ENCODE measurements at places on chromosomes 5 and 9.

DNA sequence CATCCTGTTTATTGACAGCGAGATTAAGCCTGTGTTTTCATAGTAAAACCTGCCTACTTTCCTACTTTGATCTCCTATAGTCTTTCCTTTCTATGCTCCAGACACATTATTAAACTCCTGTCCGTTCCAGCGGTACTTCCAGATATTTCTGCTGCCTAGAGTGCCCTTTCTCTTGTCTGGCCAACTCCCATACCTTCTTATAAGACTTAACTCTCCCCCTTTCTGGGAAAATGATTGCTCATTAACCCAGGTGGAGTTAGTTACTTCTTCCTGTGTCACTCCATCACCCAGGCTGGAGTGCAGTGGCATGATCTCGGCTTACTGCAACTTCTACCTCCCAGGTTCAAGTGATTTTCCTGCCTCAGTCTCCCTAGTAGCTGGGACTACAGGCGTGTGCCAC is 33.1 kb downstream of the KDM4C start:
- DNase-seq: no peak

DNA sequence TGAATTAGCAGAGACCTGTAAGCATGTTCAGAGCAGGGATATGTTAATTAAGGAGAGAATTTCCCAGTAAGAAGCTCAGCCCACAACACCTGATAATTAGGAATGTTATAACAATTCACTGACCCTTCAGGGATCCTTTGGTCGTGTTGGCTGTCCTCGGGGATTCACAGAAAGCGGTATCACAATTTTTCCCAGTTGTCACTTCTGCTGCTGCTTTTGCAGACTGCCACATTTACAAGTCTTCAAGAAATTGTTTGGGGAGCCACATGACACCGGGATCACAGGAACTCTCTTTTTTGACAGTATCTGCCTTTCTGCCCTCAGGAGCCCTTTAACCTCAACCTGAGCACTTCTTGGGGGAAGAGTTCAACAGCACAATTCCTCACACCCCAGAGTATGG is 265.5 kb downstream of the GLIS3 start:
- DNase-seq: no peak

DNA sequence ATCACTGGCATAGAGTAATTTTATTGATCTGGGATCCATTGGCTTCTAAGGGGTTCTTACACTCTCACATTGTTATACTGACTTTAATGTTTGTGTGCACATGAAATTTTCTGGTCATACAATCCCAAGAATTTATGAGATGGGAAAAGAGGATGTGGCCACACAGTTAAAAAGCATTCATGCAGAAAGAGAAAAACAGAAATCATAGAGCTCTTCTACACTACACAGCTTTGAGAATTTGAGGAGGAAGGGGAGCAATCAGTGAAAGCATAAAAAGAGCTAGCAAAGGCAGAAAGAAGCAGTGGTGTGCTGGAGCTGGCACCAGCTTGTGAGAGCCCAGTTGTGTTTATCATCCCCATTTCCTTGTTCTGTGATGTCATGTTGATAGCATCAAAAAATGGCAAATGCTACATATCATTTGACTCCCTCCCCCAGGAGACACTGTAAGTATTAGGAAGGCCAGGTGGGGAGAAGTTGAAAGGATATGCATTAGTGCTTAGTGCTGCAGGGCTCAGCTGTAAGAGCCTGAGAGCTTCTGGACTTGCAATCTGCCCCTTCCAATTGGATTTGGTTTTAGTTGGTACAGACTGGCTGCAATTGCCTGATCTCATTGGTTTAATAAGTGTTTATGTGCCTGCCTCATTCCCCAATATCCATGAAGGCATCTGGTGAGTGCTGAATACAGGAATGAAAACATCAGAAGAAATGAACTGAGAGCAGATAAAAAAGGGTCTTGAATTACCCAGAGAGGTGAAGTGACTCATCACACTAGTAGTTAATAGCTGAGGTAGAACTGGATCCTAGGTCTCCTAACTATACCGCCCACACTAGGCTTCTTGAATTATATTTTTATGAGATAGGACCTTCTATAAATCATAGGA is 30.9 kb downstream of the RHOBTB3 start:
- DNase-seq: no peak

GRCh38 chr5:153399595-153399994 is 90.9 kb upstream of the GRIA1 start:
- no peak for DNase-seq

DNA sequence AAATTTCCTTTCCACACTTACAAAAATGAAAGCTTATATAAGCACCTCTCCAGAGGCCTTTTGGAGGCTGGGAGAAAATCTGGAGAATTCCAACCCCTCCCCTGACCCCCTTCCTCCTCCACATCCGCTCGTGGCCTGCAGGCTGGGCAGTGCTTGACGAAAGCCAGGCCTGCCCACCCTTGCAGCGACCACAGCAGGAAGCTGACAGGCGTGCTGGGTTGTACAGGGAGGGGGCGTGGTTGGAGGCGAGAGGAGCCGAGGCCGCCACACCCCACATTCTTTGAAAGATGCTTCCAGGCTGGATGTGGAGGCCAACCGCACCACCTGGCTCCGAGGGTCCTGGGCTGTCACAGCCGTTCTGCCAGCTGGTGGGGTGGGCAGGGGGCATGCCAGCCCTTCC is 47.8 kb upstream of the IER5L start:
- DNase-seq: peak; percentile 67

- DNase-seq: no peak
Measured at GRCh38 chr9:13963005-13963653, 350.8 kb downstream of the NFIB start.

- DNase-seq: no peak
Measured at GRCh38 chr5:169423580-169424278, 122.8 kb upstream of the SLIT3 start.

DNA sequence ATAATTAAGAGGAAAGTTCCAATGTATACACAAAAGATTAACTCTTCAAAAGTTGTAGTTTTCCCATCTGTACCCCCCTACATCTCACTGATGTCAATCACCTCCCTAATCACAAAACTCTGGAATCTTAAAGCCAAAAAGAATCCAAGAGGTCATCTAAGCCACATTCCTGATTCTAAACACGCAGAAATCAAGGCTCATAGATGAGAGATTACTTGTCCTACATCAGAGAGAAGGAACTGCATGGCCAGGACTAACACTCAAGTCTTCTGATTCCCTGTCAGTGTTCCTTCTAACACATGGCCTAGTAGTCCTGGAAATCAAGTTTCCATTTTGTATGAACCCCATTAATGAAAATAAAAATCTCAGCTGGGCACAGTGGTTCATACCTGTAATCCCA is 58.7 kb downstream of the MAPKAP1 start:
- no peak for DNase-seq

- DNase-seq: no peak
Measured at GRCh38 chr9:129581505-129582189, 39.3 kb downstream of the C9orf50 start.

- DNase-seq: no peak
Measured at GRCh38 chr5:14036947-14037346, 92.5 kb upstream of the DNAH5 start.

GRCh38 chr9:134619448-134619982 is 22.1 kb upstream of the COL5A1 start:
- no peak for DNase-seq

DNA sequence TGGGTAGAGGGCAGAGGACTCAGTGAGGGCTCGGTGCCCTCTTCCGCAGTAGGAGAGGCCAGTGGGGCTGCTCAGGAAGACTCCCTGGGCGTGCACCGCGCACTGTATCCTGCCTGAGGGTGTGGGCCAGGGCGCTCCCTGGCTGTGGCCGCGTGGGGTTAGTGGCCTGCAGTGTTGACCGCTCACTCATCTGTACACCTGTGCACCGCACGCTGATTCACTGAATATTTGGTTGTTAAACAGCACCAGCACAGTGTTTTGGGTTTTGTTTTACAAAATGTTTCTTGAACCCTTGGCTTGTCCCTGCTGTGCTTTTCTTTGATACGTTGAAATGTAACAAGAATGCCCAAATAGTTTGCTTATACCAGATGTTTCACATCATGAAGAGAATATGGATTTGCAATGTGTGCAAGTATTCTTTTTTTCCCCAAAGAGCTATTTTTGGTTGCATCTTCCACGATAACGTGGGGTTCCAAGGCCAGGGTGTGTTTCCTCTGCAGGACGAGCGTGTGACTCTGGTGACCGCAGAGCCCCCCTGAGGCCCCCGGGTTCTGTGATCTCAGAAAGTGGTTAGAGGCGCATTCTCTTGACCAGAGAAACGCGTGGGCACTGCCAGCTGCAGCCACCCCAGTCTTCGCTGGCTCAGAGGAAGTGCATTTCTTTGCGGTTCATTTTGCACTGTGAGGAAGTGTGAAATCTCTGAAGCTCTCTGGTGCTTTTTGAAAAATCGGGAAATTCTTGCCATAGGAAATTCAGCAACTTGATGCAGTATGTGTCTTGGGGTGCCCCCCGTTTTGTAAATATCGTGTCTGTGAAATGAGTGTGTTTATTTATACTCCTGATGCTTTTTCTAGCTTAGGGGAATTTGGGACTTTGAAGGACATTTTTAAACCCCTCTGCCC is 46.9 kb downstream of the AHRR start:
- peak; percentile 56 for DNase-seq

DNA sequence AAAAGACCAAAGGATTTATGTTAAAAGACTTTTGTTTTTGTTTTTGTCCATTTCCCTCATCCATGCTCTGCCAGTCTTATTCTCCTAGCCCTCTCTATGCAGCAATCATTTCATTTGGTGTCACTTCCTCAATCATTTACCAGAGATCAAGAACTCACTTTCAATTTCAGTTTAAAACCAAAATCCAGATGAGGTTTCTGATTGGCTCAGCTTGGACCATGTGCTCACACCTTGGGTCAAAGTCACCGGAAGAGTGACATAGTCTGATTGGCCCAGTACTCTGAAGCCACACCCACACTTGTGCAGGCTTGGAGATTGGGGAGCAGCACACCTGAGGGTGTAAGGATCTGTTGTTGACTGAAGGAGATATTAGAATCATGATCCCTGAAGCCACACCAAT is 79.6 kb downstream of the TLR4 start:
- DNase-seq: peak; percentile 24

DNA sequence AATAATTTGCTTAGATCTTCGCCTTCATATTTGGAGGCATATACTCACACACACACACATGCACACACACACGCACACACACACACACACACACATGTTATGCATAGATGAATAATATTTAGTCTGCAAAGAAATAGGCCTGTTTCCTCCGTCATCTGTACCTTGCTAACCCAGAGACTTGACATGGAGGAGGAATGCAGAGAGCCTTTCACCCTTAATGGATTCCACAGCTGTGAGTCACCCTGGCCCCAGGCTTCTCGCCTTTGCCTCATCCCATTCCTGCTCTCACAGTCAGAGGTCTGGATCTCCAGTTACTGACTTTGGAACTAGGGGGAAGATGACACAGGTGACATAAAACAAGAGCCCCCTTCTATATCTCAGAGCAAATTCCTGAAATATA is 29.7 kb downstream of the ZNF462 start:
- no peak for DNase-seq

DNA sequence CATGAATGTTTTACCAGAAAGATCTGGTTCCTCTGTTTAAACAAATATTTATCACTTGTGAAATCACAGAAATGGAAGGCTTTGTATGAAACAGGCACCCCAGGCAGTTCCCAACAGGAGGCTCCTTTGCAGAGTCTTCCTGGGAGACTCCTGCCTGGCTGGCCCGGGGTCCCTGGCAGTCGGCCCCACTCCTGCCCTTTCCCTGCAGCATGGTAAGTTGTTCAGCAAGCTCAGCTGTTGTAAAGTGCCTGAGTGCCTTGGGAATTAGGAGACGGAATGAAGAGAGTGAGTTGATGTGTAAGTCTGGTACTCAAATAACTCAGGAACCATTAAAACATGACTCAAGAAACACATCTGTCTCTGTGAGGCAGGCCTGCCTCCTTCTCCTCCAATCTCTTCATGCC is 17.5 kb upstream of the LHFPL2 start:
- no peak for DNase-seq

DNA sequence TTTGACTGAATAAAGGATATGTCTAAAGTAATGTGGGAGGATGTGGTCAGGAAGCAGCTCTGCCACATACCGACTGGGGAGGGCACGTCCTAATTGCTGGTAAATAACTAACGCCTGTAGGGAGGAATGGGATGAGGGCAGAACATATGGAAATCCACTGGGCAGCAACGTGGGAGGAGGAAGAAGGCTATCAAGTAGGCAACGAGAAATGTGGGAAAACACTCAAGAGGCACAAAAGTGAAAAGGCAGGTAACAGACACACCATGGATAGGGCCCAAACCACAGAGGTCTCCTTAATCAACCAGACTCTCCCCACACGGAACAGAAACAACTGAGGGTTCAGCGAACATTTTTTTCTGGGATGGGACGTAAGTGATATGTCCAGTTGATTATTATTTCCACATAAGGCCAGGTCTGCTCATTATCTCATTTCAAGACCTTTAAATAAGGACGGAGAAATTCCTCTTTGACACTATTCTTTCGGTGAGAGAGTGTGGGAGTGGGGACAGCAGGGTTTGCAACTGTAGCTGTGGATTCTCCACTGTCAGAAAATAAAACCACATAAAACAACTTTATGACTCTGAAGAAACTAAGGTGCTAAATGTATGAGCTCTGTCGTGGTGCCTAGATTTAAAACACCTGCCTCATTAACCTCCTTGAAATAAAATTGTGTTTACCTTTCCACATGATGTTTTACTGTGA is 17.0 kb downstream of the IARS1 start:
- no peak for DNase-seq

DNA sequence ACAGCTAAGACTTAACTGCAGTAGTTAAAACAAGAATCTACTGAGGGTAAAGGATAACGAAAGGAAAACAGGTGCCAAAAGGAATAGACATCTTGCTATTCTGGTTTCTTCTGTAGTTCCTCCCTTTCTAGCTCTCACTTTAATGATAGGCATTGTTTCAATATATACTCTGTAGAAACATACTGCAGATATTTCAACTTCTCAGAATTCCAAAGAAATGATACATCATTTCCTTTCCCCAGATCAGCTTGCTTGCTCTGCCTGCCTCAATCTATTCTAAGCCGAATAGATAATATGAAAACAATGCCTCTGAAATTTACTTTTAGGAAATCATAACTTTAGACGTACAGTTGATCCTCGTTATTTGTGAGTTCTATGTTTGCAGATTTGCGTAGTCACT is 46.3 kb downstream of the ACO1 start:
- DNase-seq: no peak

GRCh38 chr5:11504065-11504885 is 400.0 kb downstream of the CTNND2 start:
- no peak for DNase-seq

- DNase-seq: no peak
Measured at GRCh38 chr5:4772591-4772990, 367.5 kb upstream of the ADAMTS16 start.

DNA sequence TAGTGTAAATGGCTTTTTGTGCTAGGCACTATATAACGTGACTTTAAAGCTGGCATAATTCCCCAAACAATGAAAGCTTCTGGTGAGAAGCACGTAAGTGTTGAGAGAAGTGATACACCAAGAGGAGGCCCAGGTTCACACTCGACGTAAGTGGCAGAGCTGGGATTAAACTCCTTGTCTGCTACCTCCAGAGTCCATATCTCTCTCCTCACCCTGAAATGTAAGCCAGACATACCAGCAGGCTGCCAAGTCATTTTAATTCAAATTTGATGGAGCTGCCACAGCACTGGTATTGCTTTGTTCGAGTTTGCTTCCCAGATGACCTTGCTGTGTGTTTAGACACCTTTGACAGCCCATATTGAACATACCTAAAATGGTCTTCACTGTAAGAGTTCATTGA is 319.7 kb downstream of the GLIS3 start:
- DNase-seq: no peak
